ENCODE measurements at places on chromosomes 1 and 21.

- peak; percentile 67 for DNase-seq
Measured at GRCh38 chr21:43812139-43812821, 22.9 kb downstream of the RRP1 start.

DNA sequence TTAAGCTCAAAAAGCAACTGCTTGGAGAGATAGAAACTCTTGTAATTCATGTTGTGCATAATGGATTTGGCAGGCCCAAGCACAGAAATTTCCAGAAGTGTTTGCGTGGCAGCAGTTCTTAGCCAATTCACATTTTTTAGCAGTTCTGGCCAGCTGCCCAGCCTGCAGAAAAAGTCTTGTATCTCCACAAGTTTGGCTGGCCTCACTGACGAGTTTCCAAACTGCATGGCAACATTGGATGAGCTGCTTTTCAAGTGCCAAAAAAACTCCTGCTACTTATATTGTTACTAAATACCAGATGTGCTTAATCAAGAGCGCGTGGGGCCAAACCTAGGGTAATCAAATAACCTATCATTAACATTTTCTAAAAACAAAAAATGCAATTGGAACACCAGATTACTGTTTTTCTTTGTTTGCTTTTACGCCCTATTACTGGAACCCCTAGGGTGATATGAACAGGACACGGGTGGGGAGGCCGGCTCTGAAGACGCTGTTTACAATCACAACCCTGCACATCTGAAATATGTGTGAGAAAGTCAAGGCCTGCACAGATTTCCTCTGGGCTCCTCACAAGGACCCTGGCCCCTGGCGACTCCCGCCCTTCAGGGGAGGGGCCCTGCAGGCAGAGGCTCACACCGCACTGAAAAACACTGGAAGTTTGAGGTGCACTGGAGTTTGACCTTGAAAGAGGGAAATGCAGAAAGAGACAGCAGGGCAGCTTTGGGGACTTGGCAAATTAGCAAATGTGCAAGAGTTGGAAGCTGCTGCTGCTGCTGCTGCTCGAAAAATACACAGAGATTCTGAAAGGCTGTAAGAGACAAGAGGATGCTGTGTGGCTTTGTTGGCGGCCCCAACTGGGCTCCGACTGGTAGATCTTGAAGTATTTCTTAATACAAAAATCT is 55.2 kb upstream of the TARBP1 start:
- DNase-seq = peak; percentile 98

DNA sequence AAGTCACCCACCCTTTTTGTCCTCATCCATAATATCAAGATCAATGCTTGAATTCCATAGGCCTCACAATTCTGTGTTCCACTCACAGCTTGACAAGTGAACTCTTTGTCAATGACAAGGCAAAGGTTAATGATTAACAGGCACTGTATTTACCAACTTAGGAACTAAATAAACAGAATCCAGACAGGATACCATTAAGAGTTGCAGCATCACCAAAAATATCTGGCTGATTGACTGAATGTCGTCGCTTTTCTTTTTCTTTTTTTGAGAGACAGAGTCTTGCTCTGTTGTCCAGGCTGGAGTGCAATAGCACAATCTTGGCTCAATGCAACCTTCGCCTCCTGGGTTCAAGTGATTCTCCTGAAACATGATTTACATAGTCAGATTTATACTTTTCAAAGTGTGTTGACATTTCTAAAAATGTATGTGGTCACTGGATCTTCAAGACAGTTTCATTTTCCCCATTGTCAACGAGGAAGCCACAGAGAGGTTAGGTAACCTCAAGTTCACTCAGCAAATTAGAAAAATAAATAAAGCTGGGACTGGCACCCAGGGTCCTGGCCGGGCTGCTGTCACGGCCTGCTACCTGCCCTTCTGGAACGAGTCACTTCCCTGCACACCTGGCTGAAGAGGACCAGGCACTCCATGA is 81.0 kb downstream of the PDE9A start:
- peak; percentile 51 for DNase-seq

DNA sequence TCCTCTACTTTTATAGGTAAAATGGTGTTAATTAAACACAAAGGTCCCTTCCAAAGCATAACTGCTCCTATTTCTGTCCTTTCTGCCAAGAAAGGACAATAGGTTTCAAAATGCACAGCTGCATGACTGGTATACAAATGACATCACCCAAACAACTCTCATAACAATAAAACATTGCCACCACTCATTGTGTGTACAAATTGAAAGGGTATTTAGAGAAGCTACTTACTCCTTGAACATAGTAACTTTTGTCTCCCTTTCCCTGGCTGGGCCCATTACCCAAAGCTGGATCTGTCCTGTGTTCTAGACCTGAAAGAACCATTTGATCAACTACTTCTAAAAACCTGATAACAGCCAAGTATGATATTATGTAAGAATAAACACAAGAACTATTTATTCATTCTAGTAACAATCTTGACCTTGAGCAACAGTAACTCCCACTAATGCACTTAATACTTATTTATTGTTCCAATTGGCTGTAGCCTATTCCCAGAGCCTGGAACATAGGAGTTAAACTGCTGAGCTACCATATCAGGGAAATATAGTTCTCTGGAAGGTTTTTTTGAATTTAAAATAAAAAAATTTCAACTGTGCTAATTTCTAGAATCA is 38.2 kb downstream of the TTLL7 start:
- no peak for DNase-seq

GRCh38 chr1:64884261-64885040 is 81.9 kb downstream of the JAK1 start:
- no peak for DNase-seq

DNA sequence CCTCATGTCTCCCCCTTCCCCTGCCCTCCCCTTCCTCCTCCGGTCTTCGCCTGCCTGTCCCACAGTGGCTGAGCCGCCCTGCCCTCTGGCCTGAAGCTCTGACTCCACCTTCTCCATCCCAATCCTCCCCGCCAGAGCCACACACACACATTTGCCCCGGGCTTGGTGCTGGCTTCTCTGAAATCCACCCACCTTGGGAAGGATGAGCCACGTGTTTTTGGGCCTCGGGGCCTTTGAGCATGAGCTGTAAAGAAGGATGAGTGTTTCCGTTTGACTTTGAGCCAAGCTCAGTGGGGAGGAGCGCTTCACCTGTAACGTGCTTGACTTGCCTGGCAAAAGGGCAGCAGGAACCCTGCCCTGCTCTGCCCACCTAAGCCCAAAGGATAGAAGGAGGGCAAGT is 295.1 kb downstream of the SIPA1L2 start:
- no peak for DNase-seq

DNA sequence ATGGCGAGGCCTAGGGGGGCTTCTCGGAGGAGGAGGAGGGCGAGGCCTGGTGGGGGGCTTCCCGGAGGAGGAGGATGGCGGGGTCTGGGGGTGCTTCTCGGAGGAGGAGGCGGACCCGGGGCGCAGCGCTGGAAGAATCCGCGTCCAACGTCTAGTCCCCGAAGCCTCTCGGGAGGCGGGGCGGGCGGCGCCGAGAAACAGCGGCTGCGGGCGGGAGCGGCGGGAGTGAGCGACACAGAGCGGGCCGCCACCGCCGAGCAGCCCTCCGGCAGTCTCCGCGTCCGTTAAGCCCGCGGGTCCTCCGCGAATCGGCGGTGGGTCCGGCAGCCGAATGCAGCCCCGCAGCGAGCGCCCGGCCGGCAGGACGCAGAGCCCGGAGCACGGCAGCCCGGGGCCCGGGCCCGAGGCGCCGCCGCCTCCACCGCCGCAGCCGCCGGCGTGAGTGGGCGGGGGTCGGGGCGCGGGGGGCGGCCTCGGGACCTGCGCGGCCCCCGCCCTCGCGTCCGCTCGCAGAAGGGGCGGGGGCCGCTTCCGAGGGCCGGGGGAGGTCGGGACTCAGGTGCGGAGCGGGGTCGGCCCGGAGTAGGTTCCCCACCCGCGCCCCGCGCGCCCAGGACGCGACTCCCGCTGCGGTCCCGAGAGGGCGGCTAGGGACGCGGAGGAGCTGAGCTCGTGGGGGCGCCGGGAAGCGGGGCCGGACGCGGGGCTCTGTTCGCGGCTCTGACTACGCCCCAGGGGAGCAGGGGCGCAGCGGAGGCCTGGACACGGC is at the start of gene KLHL17:
KLHL17 (plus strand) TSS at position 222 of the 769 bp plus-strand sequence; CDS start at position 332, 110 bp downstream.
- DNase-seq = peak; percentile 74

- DNase-seq = no peak
Measured at GRCh38 chr1:72281637-72282270, 585 bp downstream of the NEGR1 start.

DNA sequence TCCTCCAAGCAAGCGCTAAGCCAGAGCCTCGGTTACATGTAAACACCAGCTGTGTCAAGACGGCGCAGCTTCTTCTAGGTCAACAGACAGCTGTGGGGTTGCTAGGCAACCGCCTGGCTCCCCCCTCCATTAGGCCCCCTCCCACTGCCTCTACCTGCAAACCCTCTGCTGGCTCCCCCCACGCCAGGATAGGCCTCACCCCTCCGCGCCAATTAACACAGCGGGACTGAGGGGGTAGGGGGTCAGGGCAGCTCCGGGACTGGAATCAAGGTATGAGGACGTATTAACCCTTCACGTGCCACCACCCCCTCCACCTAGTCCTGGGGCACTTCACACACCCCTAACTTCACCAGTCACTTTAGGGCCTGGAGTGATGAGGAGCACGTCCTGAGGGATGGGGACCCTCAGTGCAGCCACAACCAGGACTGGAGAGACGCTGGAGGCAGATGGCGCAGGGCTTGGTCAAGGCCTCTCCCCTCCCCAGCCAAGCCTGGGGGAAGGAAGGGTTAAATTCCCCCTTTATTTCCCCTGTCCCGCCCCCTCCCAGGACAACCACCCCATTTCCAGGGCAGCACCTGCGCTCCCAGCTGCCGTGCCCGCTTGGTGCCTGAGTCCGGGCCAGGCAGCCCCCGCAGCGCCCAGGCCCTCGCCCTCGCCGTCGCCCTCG is 37.4 kb upstream of the WASF2 start:
- no peak for DNase-seq

GRCh38 chr1:40155910-40156309 is 5.3 kb upstream of the RLF start:
- no peak for DNase-seq

DNA sequence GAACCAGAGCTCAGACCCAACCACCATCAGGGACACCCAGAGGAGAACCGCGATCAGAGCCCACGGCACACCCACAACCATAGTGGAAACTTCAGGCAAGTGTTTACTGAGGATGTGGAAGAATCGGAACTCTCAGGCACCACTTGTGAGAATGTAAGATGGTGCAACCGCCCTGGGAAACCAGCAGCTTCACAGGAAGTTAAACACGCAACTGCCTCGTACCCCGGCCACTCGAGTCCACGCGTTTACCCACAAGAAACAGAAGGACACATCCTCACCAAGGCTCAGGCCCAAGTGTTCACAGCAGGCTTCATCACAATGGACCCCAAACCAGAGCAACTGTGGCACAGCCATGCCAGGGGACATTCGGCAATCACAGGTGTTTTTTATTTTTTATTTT is 51.4 kb upstream of the COL6A2 start:
- DNase-seq = peak; percentile 32

DNA sequence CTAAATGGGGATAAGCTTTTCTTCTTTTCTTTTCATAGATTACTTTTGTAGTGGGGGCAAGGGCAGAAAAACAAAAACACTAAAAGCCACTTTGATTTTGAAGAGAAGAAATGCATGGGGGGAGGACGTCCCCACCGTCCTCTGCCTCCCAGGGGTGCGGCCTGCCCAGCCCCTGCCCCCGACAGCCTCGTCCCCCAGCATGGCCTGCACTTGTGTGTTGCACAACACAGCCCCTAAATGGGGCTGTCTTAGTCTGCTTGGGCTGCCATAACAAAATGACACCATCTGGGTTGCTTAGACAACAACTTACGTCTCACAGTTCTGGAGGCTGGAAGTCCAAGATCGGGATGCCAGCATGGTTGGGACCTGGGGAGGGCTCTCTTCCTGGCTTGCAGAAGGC is 57.3 kb upstream of the TMEM51 start:
- no peak for DNase-seq

DNA sequence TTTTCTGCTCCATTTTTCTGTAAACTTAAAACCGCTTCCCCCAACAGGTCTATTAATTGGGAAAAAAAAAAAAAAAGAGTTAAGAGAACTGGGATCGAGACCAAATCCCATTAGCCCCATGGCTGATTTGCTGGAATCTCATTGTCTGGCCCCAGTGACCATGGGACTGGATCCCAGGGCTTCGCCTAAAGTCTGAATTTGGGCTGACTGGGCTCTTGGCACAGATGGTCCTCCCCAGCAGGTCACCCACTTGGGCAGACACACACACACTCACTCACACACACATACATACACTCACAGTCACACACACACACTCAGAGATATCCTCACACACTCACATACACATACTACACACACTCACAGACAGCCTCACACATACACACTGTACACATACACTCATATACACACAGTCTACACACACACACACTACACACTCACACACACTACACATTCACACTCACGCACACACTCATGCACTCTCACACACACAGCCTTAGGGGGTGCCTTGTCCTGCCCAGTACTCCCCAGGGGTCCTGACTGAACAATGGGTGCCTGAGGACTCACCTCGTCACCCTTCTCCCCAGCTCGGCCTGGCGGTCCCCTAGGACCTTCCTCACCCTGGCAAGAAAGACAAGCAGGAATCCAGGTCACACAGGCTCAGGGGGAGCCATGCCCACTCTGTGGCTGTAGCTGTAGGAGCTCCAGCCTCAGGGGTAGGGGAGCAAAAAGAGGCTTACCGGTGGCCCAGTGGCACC is 7.5 kb downstream of the COL9A2 start:
- no peak for DNase-seq

All from left lobe of liver (tissue), 2 donors.